ENCODE measurements at places on chromosomes 4 and X.

DNA sequence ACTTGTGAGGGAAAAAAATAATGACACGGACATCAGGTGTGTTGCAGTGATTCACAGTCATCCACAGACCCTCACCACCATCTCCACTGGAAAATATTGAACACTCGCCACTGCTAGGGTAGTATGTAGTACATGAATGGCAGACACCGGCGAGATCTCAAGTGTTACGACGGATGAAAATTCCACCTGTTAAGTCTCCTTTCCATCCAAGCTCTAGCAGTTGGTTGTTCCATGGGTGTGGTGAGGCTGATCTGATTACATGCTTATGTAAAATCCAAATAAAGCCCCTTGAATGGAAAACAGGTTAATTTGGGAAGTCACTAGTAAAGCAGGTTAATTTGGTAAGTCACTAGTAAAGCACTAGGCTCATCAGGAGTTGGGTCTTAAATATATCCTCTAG is 1.1 kb upstream of the ARMCX4 start:
- DNase-seq = no peak

DNA sequence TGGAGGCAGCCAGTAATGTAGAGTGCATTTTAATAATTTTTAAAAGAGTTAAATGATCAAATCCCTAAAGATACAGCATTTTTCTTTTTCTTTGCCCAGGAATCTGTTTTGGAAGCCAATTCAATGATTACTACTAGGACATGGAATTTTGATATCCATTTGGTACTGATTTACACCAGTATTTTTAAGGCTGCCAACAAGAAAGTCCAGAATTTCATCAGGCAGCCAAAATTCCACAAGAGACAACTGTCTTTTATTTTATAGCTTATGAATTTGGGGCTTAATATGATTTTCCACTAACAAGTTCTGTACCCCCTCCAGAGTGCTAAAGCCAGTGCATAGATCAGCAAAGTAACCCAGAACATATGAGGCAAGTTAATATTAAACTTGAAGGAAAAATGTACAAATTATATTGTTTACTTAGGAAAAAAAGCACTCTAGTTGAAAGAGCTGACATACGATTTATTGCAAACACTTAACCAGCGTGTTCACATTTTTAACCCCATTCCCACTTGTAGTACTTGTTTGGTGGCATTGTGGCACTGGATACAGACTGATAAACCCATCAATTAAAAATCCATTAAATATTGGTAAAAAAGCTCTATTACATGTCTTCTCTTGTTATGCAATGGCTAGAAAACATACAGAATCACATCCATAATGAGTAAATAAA is 259.7 kb downstream of the DCHS2 start:
- DNase-seq = no peak

DNA sequence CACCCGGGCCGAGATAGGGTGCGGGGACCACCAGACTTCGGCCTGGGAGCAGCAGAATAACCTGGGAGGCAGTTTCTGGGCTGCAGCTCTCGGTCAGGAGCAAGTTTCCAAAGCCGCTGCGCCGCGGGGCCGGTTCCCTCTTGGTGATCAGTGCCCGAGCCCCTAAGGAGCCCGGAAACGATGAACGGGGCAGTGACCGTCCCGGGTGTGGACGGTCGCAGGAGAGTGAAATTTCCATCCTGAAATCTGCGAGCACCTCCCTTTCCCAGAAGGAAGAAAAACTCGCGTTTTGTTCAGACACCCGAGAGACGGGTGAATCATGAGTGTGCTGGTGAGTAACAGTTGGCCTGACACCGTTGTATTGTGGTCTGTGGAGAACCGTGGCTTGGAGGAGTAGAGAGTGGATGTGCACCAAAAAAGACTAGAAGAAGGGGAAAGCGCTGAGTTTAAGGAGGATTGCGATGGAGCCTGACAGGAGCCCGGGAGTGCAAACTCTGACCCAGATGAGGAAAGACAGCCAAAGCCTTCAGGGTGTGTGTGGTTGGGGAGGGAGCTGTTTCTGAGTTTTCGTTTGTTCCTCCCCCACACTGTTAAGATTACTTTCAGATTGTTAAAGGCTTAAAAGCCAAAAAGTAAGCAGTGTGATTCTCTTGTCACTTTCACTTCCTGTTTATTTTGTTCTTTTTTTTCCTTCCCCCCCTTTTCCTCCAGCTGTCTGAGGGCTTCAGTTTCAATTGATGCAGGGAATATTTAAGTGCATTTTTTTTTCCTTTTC is 828 bp downstream of the MCUB start:
- peak; percentile 39 for DNase-seq

DNA sequence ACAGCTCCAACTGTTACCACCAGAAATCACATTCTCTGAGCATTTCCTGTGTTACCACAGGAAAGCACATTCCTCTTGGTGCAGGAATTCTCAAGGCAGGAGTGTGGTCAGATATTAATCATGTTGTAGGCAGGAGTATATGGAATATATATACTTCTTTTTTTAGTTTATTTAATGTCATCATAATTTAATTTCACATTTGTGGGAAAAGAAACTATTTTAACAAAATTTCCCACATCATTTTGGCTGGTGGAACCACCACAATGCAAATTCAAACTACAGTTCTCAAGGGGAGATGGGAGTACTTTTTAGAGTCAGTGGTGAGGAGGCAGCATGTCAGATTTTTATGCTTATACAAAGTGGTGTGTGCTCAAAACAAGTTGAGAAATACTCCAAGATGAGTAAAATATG is 139.0 kb downstream of the ATP10D start:
- no peak for DNase-seq

DNA sequence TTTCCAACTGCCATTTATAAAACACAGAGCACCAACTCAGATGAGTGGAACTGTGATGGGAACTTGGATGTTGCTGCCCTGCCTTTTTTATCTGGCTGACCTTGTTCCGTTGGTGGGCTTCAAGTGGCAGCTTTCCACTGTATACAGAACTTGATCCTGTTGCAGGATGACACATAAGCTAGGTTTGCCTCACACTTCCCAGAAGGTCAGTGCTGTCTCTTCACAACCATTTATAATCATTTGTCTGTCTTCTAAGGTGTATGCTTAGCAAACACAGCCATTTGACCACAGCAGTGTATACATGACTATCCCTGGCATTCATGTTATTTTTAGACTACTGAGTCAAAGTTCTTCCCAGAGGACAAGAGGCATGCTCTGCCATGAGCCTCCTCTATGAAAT is 20.3 kb downstream of the DGKK start:
- no peak for DNase-seq

- DNase-seq = no peak
These were observed 92.7 kb downstream of the USP46 start for GRCh38 chr4:52566136-52567031.

GRCh38 chr4:166628454-166628853 is 605.8 kb downstream of the SPOCK3 start:
- DNase-seq = no peak

DNA sequence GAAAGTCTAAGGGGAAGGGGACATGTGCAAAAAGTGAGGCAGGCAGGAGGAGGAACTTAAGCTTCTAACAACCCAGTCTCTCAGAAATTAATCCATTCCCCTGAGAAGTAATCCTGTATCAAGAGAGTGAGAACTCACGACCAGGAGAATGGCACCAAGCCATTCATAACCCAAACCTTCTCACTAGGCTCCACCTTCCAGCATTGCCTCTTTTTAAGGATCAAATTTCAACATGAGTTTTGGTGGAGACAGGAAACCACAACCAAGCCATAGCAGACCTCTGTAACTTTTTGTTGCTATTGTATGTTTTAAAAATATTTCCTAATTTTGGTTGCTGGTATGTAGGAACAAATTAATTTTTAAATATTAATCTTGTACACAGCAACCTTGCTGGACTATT is 32.8 kb downstream of the PASD1 start:
- no peak for DNase-seq

- no peak for DNase-seq
These were observed 6.8 kb upstream of the KIAA0232 start for GRCh38 chr4:6775746-6776145.

DNA sequence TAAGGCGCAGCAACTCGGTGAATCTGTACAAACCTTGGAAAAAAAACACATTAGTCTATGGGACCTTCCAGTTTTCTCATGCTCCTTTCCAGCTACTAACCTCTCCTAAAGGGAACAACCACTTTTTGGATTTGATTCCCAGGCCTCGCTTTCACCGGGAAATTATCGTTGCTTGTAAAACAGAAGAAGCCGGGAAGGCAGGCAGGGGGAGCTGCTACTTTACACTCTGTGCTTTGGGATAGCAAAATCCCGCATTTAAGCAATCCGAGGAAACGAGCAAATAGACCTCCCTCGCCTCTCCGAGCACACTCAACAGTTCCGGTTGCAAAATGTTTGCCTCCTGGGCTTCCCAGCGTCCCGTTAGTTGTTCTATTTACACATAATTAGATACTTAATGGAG is 1.2 kb downstream of the CD38 start:
- no peak for DNase-seq

Data from LoVo (cell line).